Type B pancreatic cell (in vitro differentiated cells): ENCODE measurements at places on chromosomes 1 and 21. TPM values are rescaled to one million over a fixed set of nuclear protein-coding genes. Genes with fewer than 3 reads are reported as not detected.
A peak's percentile ranks its signal among the peaks of the same experiment; 100 is the strongest.

- peaks cover 12% of the 10 kb centered on the region for H3K27me3 ChIP-seq
- DNase-seq: no peak
- H3K36me3 ChIP-seq: no peaks in the 10 kb centered on the region
- H3K4me1 ChIP-seq: no peaks in the 10 kb centered on the region
- no peak overlapping the region for H3K27ac ChIP-seq
Measured at GRCh38 chr21:17834639-17835354, 15.6 kb upstream of the C21orf91 start.

DNA sequence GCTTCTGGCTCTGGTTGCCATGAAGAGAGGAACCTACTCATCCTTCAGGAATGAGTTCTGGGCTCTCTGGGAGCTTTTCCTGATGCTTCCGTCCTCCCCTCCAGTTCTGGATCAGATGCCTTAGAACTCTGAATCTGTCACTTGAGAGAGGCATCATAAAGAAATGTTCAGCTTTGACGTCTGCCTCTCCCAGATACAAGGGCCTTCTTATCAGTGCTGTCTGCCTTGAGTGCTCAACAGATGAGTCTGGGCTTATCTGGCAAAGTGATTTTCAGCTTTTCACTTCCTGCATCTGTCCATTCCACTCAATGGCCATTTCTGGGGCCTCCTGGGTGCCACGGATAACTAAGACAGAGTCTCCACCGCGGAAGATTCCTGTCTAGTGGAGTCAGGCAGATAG, 12.3 kb upstream of the OTUD3 start:
- no peak overlapping the region for H3K27ac ChIP-seq
- H3K27me3 ChIP-seq: peaks cover 25% of the 10 kb centered on the region
- H3K4me1 ChIP-seq: no peaks in the 10 kb centered on the region
- no peak overlapping the region for H3K4me3 ChIP-seq
- DNase-seq: no peak
- no peaks in the 10 kb centered on the region for H3K36me3 ChIP-seq

GRCh38 chr21:22710721-22711120, 1712.5 kb downstream of the NCAM2 start:
- no peaks in the 10 kb centered on the region for H3K4me1 ChIP-seq
- H3K27me3 ChIP-seq: no peaks in the 10 kb centered on the region
- H3K36me3 ChIP-seq: no peaks in the 10 kb centered on the region
- H3K27ac ChIP-seq: no peak overlapping the region
- no peak for DNase-seq

- H3K36me3 ChIP-seq: peaks cover 13% of the 10 kb centered on the region
- peaks cover 23% of the 10 kb centered on the region for H3K27me3 ChIP-seq
- peak within 1 kb of the TSS; percentile 91 for H3K27ac ChIP-seq
Measured at GRCh38 chr1:229342656-229343569, at the start of gene CCSAP. Gene CCSAP (minus strand): TSS chr1:229343047. CDS start chr1:229342465, 582 bp downstream.

PCSK9 gene
- 9.5 and 15.3 TPM in 2 replicates for total RNA-seq

DNA sequence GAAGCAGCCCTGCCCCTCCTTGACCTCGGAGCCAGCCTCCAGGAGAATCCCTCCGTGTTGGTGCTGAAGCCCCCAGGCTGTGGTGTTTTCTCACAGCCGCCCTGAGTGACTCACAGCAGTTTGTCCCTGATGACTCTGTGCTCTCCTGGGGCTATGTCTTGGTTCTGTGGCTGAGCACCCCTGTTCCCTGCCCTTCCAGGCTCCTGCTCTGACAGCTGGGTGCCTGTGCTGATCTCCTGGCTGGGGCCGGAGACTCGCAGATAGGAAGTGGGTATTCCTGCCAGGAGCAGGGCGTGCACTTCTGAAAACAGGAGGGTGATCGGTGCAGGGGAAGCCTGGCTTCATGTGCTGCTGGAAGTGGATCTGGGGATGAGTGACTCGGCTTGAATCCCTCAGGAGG, 34.5 kb downstream of the POFUT2 start:
- peaks cover 15% of the 10 kb centered on the region for H3K4me1 ChIP-seq
- DNase-seq: no peak
- H3K36me3 ChIP-seq: no peaks in the 10 kb centered on the region

TFF2 gene
- total RNA-seq: 5.2 and 11.3 TPM in 2 replicates

DNA sequence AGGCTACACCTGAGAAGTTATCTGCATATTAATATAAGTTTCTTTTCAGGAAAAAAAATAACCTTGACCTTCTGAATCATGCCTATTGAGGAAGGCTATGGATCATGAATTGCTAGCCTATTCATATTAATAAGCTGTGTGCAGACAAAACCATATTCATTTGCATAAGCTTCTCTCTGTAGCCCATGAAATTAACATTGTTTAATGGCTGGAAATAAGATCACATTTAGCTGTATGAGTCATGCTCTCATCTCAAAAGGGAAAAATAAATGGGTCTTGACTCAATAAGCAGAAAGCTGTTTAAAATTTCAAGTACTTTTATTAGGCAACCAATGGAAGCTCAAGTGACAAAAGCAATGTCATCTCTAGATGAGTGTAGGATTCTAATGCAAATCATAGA, 330.0 kb upstream of the DEPDC1 start:
- H3K4me3 ChIP-seq: no peak overlapping the region
- H3K27ac ChIP-seq: no peak overlapping the region
- H3K4me1 ChIP-seq: no peaks in the 10 kb centered on the region
- no peak for DNase-seq

GRCh38 chr1:29180497-29181412, 945 bp downstream of the SRSF4 start:
- H3K4me3 ChIP-seq: peak overlapping the region; percentile 91
- H3K27me3 ChIP-seq: no peaks in the 10 kb centered on the region
- H3K36me3 ChIP-seq: peaks cover 25% of the 10 kb centered on the region
- peak overlapping the region; percentile 97 for H3K27ac ChIP-seq

RUNX1 gene
- 11.9 and 14.2 TPM in 2 replicates for total RNA-seq

GRCh38 chr1:200888349-200888838, 6.3 kb upstream of the INAVA start:
- H3K36me3 ChIP-seq: no peaks in the 10 kb centered on the region
- no peak overlapping the region for H3K4me3 ChIP-seq
- DNase-seq: no peak
- H3K4me1 ChIP-seq: peaks cover 39% of the 10 kb centered on the region

- H3K36me3 ChIP-seq: peaks cover 62% of the 10 kb centered on the region
- H3K27ac ChIP-seq: no peak overlapping the region
- peaks cover 8% of the 10 kb centered on the region for H3K4me1 ChIP-seq
- no peaks in the 10 kb centered on the region for H3K27me3 ChIP-seq
- DNase-seq: no peak
Measured at GRCh38 chr1:244854166-244854565, 10.2 kb downstream of the HNRNPU start.

FCRL1 gene
- not detected in 2 replicates for total RNA-seq

DCDC2B gene
- total RNA-seq: not detected in 2 replicates

GRCh38 chr1:150926097-150926741, at the start of gene SETDB1:
Gene SETDB1 (plus strand): TSS chr1:150926363. CDS start chr1:150927715, 1,352 bp downstream.
- H3K4me3 ChIP-seq: peak within 1 kb of the TSS; percentile 99
- peaks cover 9% of the 10 kb centered on the region for H3K4me1 ChIP-seq
- DNase-seq: peak; percentile 96
- H3K27me3 ChIP-seq: no peaks in the 10 kb centered on the region
- H3K36me3 ChIP-seq: peaks cover 32% of the 10 kb centered on the region

IRF2BP2 gene
- total RNA-seq: 181 and 202 TPM in 2 replicates

C1orf87 gene
- total RNA-seq: not detected in 2 replicates
